ENCODE measurements at places on chromosomes 12 and 14.

GRCh38 chr12:68011206-68011881 lies 22.1 kb downstream of the IFNG-AS1 start:
- no peak for DNase-seq

DNA sequence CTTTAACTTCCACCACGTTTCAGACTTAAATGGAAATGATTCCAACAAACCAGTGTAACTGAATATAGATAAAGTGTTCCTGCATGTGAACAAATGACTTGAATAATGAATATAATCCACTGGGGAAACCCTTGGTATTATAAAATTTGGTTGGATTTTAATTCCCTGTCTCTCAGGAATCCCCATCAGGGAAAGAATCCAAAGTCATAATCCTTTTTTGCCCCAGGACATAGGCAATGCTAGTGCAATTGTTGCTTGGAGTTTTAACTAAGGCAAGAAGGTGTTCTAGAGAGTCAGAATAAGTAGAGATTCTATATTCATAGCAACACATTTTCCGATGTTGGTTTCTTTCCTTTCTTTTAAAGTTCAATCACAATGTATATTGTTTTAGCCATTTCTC lies 1169.4 kb downstream of the GALC start:
- DNase-seq = no peak

GRCh38 chr14:103292426-103293374 lies 41.3 kb upstream of the EIF5 start:
- DNase-seq = peak; percentile 57

GRCh38 chr12:59833408-59833807 lies 237.6 kb downstream of the SLC16A7 start:
- DNase-seq = no peak

GRCh38 chr12:112860181-112860580 lies 46.6 kb upstream of the OAS1 start:
- DNase-seq = no peak

DNA sequence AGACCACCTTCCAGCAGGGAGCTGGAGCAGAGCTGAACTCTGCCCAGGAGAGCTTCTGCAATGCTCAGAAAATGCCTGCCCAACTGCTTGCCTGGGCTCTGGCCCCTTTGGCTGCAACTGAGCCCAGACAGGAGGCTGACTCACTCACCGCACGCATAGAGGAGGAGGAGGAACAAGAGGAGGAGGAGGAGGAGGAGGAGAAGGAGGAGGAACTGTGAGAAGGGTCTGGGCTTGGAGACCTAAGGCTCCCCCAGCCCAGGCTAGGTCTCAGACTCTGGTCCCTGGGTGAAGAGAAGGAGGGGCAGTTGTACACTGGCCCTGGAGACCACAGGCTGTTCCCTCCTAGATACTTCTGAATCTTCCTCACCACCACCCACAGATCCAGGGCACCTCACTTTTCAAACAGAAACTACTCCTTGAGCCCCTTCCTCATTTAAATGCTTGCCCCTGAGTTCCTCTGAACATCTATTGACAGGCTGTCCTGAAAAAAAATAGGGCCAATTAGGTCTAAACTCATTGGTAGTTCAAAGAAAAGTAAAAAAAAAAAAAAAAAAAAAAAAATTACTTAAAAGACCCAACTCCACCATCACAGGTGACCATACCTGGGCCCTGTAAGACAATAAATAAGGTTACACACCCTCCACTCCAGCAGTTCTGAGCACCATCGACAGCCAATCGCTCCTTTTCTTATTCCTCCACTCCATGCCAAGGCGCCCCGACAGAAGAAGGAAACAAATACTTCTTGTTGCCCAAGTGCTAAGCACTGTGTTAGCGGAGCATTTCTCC lies 674 bp downstream of the VDR start:
- no peak for DNase-seq

DNA sequence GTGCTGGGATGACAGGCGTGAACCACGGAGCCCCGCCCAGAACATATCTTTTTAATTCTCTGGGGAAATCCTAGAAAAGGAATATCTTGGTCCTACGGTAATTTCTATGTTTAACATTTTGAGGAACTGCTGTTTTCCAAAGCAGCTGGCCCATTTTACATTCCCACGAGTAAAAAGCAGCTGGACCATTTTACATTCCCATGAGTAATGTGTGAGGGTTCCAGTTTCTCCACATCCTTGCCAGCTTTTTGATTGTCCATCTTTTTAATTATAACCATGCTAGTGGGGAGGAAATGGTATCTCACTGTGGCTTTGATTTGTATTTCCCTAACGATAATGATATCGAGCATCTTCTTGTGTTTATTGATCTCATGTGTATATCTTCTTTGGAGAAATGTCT lies 4.4 kb upstream of the P2RX4 start:
- DNase-seq = no peak

GRCh38 chr14:91910196-91910595 lies 37.3 kb downstream of the FBLN5 start:
- no peak for DNase-seq

DNA sequence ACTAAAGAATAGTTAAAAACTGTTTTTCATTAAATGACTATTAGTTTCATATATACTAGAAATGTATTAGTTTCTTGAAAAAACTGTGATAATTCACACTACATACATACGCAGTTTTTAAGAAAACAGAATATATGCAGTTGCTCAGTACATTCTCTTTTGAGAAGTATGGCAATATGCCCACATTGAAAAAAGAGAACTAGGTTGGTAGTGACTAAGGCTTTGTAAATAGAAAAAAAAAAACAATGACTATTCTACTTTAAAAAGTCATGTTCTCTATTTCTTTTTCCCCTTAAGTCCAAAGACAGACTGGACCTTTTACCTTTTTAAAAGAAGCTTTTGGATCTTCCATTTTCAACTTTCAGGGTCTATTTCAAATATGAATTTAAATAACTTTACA lies 25.0 kb downstream of the SNX6 start:
- no peak for DNase-seq

DNA sequence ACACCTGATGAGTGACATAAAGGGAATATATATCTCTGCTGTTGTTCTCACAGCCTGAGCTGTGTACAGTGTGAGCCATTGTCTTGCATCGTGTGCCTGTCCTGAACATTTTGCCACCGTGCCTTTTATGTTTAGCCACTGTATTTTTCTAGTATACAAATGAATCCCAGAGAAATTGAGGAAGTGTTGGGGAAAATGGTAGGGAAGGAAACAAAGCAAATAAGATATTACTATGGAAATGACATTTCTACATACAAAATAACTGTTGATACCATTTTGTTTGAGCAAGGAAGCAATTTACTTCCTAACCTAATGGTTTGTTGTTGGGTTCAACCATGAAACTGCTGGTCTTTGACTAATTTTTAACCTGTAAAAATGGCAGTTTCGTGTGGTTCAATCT lies 5.5 kb downstream of the PSMA6 start:
- no peak for DNase-seq

DNA sequence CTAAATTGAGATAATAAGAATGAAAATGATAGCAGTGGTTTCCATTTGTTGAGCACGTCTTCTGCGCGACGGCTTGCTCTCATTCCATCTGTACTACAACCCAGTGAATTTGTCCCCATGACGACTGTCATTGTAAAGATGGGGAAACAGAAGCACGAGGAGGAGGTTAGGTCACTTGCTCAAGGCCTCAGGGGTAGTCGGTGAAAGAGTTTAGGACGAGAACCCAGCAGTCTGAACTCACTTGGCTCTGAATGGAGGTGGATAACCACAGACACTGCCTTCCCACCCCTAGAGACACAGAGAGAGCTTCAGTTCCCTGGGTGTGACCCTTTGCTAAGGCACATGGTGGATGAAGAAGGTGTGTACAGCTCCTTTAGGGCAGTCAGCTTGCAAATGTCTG lies 30.9 kb upstream of the PLEKHG3 start:
- no peak for DNase-seq

DNA sequence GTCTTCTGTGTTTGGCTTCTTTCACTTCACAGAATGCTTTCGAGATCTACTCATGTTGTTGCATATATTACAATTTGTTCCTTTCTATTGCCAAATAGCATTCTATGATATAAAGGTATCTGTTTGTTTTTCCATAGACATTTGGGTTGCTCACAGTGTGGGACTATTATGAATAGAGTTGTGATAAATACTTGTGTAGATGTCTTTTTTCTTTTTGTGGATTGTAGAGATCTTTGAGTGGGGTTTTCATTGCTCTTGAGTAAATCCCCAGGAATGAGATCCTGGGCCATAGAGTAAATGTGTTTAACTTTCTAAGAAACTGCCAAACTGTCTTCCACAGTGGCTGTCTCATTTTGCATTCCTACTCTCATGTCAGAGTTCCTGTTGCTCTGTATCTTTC lies 24.9 kb upstream of the CEBPE start:
- DNase-seq = no peak

DNA sequence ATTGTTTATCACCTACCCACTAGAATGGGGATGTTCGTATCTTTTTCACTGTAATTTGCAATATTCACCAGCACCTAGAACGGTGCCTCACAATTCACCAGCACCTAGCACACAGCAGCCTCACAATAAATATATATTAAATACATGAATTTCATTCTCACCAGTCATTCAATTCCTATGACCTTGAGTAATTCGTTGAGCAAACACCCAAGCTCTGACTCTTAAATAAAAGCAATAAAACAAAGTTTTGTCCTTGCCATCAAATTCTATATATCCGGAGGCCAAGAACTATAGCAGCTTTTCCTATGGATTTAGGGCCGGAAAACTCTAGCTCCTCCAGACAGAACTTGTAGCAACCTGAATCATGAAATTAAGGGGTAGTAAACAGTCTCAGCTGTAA lies 981 bp downstream of the VTI1B start:
- DNase-seq = no peak

DNA sequence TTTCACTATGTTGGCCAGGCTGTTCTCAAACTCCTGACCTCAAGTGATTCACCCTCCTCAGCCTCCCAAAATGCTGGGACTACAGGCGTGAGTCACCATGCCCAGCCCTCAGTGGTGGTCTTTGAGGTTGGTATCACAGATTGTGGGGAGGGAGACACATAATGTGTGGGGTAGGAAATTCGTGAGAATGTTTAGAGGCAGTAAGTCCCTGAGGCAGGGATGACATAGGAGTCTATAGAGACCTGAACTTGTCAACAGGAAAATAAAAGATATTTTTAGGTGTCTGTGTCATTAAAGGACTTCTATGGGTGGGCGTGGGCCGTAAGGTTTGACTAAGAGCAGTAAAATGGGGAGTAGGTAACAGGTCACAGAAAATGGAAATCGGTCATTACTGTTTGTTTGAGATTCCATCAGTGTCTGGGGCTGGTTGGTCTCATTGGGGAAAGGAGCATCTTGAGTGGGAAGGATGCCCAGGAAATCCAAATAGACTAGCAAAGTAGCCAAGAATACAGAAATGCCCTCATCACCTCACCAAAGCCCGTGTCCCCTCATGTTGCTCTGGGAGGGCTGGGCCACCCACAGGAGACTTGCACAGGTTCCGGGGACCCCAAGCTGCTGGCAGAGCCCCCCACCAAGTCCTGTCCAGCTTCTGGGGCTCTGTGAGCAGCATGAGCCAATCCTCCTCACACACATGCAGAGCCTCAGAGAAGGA lies 63.6 kb upstream of the BCL2L14 start:
- DNase-seq = no peak

GRCh38 chr14:103273145-103273744 lies 60.8 kb upstream of the EIF5 start:
- DNase-seq = no peak

DNA sequence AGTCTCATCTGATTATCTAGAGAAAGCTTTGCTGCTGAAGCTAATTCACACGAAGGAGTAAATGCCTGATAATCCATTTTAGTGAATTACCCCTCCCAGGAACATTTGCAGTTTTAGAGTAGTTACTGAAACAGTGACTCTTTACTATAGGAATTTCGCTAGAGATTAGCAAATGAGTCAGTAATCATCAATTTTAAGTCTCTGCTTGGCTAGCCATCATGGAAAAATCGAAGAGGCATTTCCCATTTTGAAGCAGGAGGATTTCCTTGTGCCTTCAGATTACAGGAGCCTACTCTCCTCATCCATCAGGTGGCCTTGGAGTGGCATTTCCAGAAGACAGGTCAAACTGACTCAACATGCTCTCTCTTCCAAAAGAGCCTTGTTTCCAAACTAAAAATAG lies 154.5 kb downstream of the EGLN3 start:
- DNase-seq = no peak

All from cerebellar nuclear complex (tissue), 1 donor.